ENCODE measurements at places on chromosomes 5 and 9.

- DNase-seq, result no peak
Observed at GRCh38 chr9:114720086-114720676, 38.2 kb upstream of the TEX48 start.

DNA sequence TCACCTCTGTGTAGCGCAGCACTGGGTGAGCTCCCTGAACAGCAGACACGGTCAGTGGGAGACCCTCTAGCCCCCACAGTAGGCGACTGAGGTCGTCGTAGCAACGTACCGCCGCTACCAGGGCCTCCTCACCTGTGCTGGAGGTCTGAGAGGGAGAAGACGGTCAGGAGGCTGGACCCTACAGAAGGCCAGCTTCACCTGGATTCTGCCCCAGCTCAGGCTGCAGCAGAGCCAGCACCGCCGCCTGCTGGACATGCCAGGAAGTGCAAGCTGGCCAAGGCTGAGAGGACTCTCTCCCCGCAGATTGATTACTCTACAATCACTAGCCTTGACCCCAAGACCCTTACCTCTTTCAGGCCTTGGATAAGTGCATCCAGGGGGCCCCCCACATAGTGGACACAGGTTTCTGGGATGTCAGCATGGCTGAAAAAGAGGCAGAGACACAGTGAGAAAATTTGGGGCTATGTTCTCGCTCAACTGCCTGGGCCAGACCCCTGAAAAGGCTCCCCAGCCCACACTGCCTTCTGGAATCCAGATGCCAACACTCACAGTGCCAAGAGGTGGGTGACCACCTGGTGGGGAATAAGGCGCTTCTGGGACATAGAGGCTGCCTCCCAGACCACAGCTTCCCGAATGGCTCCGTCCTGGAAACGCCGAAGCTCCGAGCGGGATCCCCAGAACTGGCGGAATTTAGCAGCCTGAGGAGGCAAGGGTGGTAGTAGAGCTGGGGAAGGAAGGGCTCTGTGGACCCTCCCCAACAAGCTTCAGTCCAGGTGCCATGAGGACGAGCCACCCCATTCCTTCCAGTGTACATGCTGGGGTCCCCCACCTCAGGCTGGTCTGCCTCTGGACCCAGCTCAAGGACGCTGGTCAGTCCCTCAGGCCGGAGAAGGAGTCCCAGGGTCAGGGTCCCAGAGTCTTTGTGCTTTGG is 6.9 kb downstream of the NOL6 start:
- peak; percentile 61 for DNase-seq

DNA sequence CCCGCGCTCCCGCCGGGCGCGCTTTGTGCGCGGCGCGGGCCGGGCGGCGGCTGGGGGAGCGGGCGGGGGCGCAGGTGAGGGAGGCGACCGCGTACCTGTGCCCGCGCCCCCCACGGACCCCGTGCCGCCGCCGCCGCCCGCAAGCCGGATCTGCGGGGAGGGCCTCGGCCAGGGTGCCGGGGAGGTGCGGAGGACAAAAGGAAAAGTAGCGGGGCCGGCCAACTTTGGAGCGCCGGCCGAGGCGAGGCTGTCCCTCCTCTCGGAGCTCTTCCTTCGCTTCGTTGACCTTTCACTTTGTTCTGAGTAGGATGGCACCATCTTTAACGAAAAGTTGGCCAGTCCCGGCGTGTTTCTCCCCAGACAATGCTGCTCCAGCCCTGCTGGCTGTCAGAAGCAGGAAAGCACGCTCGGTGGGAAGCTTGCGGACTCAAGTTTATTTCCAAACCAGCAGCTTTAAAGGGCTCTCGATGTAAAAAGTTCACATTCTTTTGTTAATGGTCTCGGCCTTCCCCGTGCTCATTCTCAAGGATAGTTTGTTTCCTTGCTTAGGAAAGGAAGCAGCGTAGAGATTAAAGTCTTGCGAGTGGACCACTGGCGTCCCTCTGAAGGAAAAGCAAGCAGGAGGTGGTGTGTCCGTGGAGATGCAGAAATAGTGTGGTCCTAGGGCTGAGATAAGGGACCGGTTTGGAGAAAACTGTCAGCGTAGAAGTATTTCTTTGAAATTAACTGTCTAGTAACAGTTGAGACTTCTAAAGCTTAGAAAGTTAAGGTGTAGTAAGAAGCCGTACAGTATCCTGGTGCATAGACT is 639 bp downstream of the EHMT1 start:
- no peak for DNase-seq

- DNase-seq, result no peak
Observed at GRCh38 chr5:173399851-173400250, 71.6 kb upstream of the STC2 start.

GRCh38 chr9:77386187-77386586 is 208.9 kb downstream of the VPS13A start:
- DNase-seq, result no peak

DNA sequence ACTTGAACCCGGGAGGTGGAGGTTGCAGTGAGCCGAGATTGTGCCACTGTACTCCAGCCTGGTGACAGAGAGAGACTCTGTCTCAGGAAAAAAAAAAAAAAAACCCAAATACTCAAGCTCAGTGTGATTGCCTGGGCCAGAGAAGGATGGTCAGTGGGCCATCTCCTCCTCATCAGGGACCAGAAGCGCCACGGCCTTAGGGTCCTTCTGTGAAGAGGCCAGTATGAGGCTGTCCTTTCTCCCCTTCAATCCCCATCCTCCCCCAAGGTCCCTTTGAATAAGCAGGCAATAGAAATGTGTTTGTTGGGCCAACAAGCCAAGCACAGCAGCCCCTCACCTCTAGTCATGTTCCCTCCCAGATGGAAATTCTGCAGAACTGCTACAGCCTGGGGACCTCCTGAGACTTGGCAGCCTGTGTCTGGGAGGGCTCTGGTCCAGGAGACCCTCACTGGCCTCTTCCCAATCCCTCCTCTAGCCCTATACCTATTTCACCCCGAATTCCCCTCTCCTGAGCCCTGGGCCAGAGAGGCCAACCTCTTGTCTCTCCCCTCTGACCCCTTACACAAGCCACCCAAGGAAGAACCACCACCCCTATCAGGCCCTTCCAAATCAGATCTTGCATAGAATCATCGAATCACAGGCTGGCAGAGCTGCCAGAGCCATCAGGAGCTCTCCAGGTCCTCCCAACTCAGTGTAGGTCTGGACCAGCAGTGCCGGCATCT is 1.0 kb downstream of the CSF1R start:
- DNase-seq, result no peak

DNA sequence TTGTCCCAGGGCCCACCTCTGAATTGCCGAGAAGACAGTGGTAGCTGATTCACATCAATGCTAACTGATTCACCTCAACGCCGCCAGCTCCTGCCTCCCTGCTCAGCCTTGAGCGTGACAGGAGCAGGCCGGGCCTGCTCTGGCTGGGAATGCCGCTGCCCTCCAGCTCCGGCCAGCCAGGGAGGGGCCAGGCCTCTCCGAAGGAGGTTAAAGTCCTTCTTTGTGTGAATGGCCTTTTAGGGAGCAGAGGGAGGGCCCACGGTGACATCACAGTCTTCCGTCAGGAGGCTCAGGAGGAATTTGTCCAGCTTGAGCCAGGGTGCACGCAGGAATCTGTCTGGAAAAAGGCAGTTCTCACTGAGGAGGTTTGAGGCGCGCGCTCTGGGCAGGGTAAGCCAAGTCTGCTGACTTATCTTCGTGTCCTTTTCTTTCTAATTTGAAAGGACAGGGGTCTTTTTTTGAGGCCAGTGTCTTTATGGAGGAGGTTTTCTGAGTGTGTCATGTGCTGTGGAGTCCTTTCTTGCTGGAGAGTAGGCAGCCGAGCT is 82.7 kb downstream of the C9orf152 start:
- no peak for DNase-seq

- no peak for DNase-seq
Observed at GRCh38 chr5:124457101-124457500, 289.3 kb downstream of the ZNF608 start.

- no peak for DNase-seq
Observed at GRCh38 chr5:78586251-78586650, 62.3 kb downstream of the LHFPL2 start.

DNA sequence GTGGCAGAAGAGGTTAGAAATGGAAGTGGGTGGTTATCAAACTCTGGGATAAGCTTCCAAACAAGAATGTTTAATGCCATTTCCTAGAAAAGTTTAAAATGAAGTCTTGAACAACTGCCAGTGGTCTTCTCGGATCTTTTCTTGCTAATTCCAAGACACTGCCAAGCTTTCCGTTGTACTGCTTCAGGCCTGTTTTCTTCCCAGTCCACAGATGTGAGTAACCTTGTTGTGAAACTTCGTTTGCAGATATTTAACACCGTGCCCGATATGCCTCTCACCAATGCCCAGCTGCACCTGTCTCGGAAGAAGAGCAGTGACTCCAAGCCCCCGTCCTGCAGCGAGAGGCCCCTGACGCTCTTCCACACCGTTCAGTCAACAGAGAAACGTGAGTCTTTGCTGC is 269.8 kb downstream of the NR3C1 start:
- DNase-seq, result no peak

DNA sequence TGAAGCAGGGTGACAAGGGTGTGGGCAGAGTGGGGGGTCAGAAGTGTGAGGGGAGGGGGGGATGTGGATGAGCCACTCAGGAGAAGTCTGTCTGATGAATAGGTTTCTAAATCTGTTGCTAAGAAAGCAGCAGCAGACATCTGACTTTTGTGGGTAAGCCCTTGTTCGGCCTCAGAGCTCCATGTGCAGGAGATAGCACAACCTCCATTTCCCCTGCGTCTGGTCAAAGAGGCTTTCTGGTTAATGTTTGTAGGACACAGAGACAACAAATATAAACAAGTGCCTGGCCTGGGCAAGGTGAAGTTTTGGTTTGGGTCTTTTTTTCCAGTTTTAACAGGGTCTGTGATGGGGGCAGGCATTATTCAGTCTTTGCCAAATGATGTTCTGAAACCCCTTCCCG is 57.0 kb upstream of the GNE start:
- no peak for DNase-seq

DNA sequence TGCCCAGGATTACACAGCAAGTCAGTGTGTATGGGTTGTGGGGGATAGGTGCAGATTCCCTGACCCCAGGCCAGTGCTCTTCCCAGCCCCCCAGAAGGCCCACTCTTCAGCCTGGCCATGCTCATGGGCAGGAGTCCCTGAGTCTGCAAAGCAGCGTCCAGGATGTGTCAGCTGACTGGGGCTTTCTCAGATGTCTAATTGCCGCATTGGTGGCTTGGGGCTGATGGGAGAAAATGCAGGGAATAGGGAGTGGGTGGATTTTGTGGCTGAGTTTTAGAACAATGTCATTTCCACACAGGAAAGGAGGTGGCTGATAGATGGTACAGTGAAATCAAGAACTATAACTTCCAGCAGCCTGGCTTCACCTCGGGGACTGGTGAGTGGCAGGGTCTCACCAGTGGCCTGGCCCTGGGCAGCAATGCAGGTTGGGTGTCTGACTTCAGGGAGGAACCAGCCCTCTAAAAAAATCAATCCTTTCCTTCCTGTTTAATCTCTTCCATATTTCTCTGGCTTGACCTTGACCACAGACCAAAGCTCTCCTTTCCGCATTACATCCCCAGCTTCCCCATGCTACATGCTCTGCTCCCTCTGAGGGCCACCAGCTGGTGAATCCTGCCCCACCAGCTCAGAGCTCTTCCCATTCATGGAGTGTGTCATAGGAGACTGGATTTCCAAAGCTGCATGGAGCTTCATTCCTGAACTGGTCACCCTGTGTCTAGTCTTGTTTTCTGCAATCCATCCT is 14.2 kb downstream of the GLIPR2 start:
- DNase-seq, result no peak

DNA sequence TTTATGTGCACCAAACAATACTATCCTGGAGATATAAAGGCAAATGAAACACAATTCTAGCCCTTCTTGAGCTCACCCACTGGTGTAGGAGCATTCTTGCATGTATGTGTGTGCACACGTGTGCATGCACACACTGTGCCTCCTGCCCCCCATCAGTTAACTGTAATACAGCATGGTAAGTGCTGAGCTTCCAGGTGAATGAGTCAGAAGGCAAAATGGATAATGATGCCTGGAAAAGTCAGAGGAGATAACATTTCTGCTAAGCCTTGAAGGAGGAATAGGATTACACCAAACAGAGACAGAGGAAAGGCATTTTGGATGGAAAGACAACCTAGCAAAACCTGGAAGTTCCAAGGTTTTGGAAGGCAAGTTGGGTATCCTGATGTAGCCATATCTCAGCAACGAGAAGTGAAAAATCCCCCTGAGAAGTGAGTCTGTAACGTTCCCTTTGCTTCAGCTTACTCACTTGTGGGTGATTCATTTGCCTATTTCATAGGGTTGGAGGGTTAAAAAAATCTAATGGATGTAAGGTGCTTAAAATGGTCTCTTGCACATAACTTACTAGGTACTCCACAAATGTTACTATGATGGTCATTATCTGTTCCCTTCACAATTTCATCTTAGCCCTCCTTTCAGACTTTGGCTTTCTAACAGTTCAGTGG is 101.4 kb upstream of the STC2 start:
- no peak for DNase-seq

DNA sequence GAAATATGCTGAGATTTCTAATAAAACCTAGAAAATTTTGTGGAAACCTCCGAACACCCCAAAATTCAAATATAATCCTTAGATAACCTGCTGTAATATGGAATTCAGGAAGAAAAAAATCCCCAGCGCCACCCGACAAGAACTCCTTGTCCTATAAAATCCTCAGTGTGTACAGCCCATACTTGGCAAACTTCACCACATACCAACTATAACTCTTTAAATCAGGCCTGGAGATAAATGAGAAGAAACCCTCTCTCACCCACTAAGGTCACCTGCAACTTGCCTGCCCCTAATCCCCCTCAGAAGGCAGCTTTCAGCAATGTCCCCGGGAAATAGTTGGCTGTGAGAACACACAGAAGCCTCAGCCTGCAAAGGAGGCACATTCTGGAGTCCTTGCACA is 90.5 kb downstream of the SH3TC2 start:
- no peak for DNase-seq

DNA sequence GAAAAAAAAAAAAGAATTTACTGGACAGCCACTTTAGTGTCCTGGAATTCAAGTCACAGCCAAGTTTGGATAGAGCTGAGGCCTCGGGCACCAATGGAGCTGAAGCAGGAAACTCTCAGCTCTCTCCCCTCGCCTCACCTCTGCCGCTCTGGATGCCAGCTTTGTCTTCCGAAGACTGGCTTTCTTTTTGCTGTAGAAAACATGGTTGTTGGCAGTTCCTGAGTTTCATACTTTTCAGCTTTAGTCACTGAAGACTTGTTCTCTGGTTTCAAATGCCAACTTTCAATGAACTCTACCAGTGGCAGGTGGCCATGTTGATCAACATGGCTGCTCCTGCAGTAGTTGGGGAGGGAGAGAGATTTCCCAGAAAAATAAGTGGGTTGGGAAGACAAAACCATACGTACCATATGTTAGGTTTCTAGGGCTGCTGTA is 142.2 kb downstream of the SNX18 start:
- DNase-seq, result no peak

GRCh38 chr5:17411436-17412402 is 86.3 kb upstream of the TAF11L2 start:
- DNase-seq, result no peak

- no peak for DNase-seq
Observed at GRCh38 chr5:170449232-170449631, 54.6 kb upstream of the KCNIP1 start.

GRCh38 chr9:272251-273213 is 57.9 kb downstream of the DOCK8 start:
- DNase-seq, result peak; percentile 53
